Spinal cord (tissue), 10 donors: ENCODE measurements at places on chromosomes 2 and 18. TPM values are rescaled to one million over a fixed set of nuclear protein-coding genes. Genes with fewer than 3 reads are reported as not detected.

DNA sequence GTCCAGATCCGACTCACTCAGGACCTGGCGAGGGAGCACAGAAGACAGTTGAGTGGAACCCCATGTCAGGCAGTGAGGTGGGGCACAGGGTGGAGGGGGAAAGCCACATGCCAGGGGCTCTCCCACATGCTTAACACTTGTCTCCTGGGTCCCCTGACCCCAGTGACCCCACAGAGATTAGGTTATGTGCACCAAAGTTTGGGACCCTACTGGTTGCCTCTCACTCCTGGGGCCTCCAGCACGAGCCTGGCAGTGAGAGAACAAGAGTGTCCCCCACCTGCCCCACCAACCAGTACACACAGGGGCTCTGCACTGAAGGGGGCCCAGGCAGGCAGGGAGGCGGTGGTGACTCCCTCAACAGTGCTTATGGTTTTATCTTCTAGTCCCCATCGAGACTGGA, 58.3 kb downstream of the CIB4 start:
- no peak overlapping the region for H3K27ac ChIP-seq
- DNase-seq = no peak
- peaks cover 1% of the 10 kb centered on the region for H3K4me1 ChIP-seq
- H3K36me3 ChIP-seq = peaks cover 3% of the 10 kb centered on the region
- no peak overlapping the region for H3K4me3 ChIP-seq
- H3K27me3 ChIP-seq = peaks cover 9% of the 10 kb centered on the region

- H3K27me3 ChIP-seq = no peaks in the 10 kb centered on the region
- no peaks in the 10 kb centered on the region for H3K36me3 ChIP-seq
- DNase-seq = no peak
- H3K4me3 ChIP-seq = no peak overlapping the region
- H3K27ac ChIP-seq = no peak overlapping the region
Measured at GRCh38 chr2:71713581-71714580, 260.5 kb downstream of the DYSF start.

DNA sequence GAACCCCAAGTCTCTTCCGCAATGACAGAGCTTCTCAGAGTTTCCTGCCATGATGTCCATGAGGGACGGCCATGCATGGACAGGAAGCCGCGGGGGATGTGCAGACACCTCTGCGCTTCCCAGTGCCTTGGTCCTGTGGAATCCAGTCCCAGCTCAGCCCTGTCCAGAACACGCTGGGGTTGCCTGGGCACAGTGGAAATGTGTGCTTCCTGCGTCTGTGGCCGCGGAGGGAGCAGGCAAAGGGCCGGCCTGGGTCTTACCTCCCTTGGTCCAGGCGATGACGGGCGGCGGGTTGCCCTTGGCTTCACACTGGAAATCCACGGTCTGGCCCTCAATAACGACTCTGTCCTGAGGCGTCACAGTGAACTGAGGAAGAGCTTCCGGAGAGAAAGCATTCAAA, 79.6 kb downstream of the PXDN start:
- no peak overlapping the region for H3K27ac ChIP-seq
- H3K36me3 ChIP-seq = peaks cover 60% of the 10 kb centered on the region
- H3K4me1 ChIP-seq = no peaks in the 10 kb centered on the region
- no peak overlapping the region for H3K4me3 ChIP-seq
- no peaks in the 10 kb centered on the region for H3K27me3 ChIP-seq
- no peak for DNase-seq

DNA sequence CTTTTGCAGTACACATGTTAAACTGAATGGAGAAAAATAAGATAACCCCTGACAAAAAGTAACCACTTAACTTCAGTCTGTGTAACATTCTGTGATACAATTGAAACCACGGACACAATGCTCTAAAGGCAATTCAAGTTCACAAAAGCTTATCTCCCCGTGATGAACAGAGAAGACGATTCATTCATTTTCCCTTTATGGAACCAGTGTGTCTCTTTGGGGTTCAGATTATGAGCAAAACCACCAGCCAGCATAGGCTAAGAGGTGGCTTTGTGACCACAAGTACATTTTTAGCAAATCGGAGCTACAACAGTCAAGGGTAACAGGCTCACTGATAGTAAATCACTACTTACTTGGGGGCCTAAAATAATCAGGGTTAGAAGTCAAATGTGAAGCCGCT, 120.6 kb upstream of the SMAD7 start:
- no peaks in the 10 kb centered on the region for H3K4me1 ChIP-seq
- H3K4me3 ChIP-seq = no peak overlapping the region
- no peaks in the 10 kb centered on the region for H3K27me3 ChIP-seq
- H3K36me3 ChIP-seq = peaks cover 5% of the 10 kb centered on the region

- peaks cover 10% of the 10 kb centered on the region for H3K4me1 ChIP-seq
- H3K27me3 ChIP-seq = no peaks in the 10 kb centered on the region
- H3K27ac ChIP-seq = no peak overlapping the region
- peaks cover 78% of the 10 kb centered on the region for H3K36me3 ChIP-seq
- H3K4me3 ChIP-seq = no peak overlapping the region
Measured at GRCh38 chr18:79917169-79917852, 34.1 kb downstream of the SLC66A2 start.

DNA sequence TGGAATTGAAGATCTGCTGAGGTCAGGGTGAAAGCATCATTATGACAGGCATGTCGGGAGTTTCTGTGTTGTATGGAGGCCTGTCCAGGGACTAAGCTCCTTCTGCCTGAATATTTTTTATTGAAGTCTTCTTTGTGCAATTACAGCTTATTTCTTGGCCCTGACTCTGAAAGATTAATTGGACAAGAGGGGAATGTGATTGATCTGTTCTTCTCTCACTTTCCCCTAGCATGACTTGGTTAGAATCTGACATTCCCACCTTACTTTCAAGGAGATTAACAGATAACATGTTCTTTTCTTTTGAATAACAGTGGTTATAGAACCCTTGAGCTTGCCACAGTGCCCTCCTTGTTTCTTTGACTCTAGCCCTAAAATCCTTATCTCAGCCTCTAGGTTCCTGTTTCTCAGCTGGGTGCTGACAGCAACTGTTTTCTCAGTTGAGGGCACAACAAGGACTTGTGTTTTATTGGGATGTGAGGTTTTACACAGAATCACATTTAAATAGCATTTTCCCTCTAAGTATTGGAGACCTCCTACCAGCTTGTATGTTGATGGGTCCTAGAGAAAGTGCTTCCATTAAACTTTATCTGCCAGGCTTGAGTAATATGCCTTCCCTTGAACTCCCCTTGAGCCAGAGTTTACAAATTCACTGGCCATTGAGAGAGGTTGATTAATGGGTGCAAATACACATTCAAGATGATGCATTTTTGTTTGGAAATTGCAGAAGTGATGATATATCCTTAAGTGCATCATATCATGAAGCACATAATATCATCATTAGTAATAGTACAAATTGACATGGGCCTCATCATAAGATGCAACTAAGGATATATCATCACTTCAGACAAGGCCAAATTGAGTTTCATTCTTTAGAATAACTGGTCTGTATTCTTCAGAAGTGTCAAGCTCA, 12.5 kb downstream of the TTLL4 start:
- no peaks in the 10 kb centered on the region for H3K27me3 ChIP-seq
- H3K27ac ChIP-seq = no peak overlapping the region
- no peak overlapping the region for H3K4me3 ChIP-seq
- no peak for DNase-seq

- H3K4me1 ChIP-seq = no peaks in the 10 kb centered on the region
- H3K27ac ChIP-seq = no peak overlapping the region
- no peak for DNase-seq
- H3K4me3 ChIP-seq = no peak overlapping the region
- no peaks in the 10 kb centered on the region for H3K27me3 ChIP-seq
- no peaks in the 10 kb centered on the region for H3K36me3 ChIP-seq
Measured at GRCh38 chr2:171394164-171394740, 39.5 kb downstream of the METTL8 start.

DNA sequence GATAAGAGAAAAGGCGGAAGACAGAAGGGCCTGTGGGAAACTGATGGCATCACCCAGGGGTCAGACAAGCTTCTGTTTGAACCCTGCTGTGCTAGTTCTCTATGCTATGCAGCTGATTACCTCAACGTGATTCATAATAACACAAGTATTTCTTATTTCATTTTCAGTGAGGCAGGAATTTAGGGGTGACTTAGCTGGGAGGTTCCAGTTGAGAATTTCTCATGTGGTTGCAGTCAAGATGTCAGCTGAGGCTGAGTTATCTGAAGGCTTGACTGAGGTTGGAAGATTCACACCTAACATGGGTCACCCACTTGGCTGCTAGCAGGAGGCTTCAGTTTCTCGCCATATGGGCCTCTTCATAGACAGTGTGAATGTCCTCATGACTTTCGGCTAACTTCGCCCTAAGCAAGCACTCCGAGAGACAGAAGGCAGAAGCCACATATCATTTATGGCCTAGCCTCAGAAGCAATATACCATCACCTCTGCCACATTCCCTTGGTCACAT, 34.0 kb upstream of the TMEM131 start:
- no peak overlapping the region for H3K4me3 ChIP-seq
- no peaks in the 10 kb centered on the region for H3K4me1 ChIP-seq
- no peak for DNase-seq
- no peaks in the 10 kb centered on the region for H3K36me3 ChIP-seq
- no peak overlapping the region for H3K27ac ChIP-seq

DNA sequence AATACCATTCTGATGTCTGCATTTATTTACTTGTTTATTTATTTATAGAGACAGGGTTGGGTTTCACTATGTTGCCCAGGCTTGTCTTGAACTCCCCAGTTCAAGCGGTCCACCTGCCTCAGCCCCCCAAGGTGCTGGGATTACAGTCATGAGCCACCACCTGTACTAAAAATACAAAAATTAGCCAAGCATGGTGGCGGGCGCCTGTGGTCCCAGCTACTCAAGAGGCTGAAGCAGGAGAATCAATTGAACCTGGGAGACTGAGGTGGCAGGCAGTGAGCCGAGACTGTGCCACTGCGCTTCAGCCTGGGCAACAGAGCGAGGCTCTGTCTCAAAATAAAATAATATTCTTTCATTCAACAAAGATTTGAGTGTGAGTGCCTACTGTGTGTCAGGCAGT, 2.0 kb upstream of the ATP8B1 start:
- no peaks in the 10 kb centered on the region for H3K36me3 ChIP-seq
- H3K4me3 ChIP-seq = no peak overlapping the region
- peaks cover 44% of the 10 kb centered on the region for H3K27me3 ChIP-seq
- DNase-seq = no peak
- no peak overlapping the region for H3K27ac ChIP-seq

GRCh38 chr2:44079686-44080085, 83.9 kb upstream of the LRPPRC start:
- no peaks in the 10 kb centered on the region for H3K27me3 ChIP-seq
- DNase-seq = no peak
- H3K27ac ChIP-seq = no peak overlapping the region
- no peaks in the 10 kb centered on the region for H3K36me3 ChIP-seq
- H3K4me3 ChIP-seq = no peak overlapping the region

GALNT3 gene
- 6.7 TPM for total RNA-seq

SP110 gene
- total RNA-seq = 21.3 TPM

TMEM150A gene
- 5.4 TPM for total RNA-seq
